ENCODE measurements at places on chromosomes 1 and 21.

GRCh38 chr1:220726634-220727033, 21.5 kb upstream of the MTARC2 start:
- DNase-seq: no peak

DNA sequence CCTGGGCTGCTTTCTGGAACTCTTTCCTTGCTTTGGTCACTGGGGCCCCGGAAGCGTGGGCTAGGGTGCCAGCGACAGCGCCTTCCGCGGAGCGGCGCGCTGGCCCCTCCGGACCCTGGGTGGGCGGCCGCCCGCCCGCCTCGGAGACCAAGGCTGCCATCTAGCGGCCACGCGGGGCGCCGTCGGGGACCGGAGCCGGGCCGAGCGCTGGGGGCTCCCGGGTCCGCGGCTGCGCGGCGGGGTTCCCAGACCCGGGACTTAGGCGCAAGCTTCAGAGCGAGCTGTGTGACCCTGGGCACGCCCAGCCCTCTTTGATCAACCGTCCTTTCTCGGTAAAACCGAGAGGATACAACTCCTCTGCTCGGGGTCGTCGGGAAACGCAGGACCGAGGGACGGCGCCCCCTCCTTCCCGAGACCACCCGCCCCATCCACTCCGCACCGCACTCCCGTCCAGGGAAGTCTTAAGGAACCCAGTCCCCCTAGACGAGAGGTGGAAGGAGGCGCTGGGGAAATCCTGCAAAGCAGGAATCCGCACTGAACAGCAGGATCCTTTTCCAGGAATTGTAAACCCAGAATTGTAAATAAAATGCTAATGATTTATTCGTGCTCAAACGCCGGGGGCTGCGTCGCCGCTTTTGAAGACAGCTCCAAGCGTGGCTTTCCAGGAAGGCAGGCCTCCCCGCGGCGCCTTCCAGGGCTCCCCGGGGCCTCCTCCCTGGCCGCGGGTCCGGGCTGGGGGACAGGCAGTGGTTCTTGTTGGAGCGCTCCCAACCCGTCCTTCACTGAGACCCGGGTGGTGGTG, 41.2 kb downstream of the RRAGC start:
- DNase-seq: peak; percentile 19

GRCh38 chr1:41618066-41618825, 133.8 kb upstream of the EDN2 start:
- no peak for DNase-seq

GRCh38 chr1:187645651-187646050, 816.9 kb downstream of the PLA2G4A start:
- DNase-seq: no peak

GRCh38 chr1:229784834-229785233, 158.8 kb downstream of the URB2 start:
- no peak for DNase-seq

GRCh38 chr1:226887006-226887405, 16.6 kb downstream of the PSEN2 start:
- no peak for DNase-seq

- DNase-seq: no peak
Observed at GRCh38 chr1:163275222-163275621, 46.5 kb upstream of the NUF2 start.

DNA sequence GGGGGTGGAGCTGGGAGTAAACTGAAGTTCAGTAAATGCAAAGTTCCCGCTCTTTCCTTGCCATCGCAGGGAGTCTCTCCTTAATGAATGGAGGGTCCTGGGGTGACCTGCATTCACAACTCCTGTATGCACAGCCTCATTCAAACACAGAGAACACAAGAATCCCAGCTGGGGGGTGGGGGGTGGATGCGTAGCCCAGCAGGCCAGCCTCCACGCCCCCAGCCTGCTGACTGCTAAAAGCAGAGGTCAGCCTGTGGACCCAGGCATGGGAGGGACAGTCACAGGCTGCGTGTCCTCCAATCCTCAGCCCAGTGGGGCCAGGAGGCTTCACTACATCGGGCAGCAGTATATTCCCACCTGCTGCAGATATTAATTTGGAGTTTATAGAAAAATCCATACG, 263.1 kb downstream of the GRIK3 start:
- DNase-seq: no peak

GRCh38 chr1:220990427-220991339, 111.4 kb downstream of the HLX start:
- DNase-seq: no peak

- no peak for DNase-seq
Observed at GRCh38 chr1:48704736-48705135, 72.0 kb downstream of the BEND5 start.

DNA sequence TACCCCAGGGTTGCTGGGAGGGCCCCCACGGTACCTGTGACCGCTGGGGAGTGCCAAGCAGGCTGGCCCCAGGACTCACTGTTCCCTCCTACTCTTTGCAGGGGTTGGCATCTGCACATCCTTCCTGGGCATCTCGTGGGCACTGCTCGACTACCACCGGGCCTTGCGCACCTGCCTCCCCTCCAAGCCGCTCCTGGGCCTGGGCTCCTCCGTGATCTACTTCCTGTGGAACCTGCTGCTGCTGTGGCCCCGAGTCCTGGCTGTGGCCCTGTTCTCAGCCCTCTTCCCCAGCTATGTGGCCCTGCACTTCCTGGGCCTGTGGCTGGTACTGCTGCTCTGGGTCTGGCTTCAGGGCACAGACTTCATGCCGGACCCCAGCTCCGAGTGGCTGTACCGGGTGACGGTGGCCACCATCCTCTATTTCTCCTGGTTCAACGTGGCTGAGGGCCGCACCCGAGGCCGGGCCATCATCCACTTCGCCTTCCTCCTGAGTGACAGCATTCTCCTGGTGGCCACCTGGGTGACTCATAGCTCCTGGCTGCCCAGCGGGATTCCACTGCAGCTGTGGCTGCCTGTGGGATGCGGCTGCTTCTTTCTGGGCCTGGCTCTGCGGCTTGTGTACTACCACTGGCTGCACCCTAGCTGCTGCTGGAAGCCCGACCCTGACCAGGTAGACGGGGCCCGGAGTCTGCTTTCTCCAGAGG, 6.8 kb downstream of the XKR8 start:
- DNase-seq: no peak

DNA sequence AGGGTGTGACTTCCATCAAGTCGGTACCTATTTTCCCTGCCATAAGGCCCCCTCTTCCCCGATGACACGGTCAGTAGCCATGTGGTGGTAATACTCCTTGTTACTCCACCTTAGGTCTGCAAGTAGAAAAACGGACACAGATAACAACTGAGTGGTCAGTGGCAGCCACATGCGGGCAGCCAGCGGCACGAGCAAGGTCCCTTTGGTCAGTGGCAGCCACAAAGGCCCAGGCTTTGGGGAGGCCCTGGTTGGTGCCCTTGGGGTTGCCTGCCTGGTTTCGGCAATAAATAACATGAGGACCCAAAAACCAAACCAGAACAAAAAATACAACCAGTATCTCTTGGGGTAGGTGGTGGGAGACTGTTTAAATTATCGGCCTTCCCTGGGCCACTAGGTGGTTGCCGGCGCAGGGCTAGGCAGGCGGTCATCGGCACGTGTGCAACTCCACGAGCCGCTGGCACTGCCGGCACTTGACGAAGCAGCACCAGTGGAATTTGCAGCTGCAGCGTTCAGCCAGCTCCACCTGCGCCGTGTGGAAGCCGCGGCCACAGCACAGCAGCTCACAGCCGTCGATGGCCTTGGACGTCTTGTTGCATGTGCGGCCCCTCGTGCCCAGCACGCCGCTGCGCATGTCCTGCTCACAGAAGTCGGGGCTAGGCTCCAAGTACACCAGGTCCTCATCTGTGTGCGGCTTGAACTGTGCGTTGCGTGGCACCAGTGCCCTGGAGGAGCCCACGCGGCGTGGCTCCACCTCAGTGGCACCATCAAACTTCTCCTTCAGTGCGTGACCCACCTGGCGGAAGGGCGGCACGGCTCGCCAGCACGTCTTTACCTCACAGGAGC, 23.1 kb downstream of the WNT4 start:
- DNase-seq: no peak

- DNase-seq: no peak
Observed at GRCh38 chr21:34557261-34557660, 45.3 kb upstream of the KCNE1 start.

GRCh38 chr1:32180186-32181060, 948 bp downstream of the TXLNA start:
- peak; percentile 25 for DNase-seq

- no peak for DNase-seq
Observed at GRCh38 chr1:218475699-218476098, 130.6 kb downstream of the TGFB2 start.

DNA sequence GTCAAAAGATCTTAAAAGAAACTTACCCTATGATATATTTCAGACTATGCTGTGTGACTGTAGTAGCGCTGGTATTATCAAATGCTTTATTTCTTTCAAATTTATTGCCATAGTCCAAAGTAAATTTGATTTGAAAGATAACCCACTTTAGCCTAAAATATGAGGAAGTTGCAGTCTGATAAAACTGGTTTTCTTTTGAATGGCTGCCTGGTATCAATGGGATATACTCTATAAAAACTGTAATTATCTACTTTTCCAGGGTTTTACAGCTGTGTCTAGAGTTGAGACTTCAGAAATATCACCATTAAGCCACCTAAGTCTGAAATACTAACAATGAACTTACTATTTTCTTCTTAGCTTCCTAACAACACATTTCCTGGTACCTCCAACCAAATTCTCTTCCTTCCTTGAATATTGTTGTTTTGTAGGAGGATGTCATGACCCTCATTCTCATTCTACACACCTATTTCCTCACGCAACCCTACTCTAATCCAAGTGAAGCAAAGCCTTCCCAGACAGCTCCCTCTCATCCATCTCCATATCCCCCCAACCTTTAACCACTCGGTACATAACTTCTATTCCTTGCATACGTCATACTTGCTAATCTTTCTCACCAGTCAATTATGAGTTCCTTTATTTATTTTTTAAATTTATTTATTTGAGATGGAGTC, 17.0 kb downstream of the KDM5B start:
- DNase-seq: no peak

Measured in CD4-positive, alpha-beta T cell treated with Interferon gamma for 1 hour (primary cell).